ENCODE measurements at places on chromosomes 7 and 10.

DNA sequence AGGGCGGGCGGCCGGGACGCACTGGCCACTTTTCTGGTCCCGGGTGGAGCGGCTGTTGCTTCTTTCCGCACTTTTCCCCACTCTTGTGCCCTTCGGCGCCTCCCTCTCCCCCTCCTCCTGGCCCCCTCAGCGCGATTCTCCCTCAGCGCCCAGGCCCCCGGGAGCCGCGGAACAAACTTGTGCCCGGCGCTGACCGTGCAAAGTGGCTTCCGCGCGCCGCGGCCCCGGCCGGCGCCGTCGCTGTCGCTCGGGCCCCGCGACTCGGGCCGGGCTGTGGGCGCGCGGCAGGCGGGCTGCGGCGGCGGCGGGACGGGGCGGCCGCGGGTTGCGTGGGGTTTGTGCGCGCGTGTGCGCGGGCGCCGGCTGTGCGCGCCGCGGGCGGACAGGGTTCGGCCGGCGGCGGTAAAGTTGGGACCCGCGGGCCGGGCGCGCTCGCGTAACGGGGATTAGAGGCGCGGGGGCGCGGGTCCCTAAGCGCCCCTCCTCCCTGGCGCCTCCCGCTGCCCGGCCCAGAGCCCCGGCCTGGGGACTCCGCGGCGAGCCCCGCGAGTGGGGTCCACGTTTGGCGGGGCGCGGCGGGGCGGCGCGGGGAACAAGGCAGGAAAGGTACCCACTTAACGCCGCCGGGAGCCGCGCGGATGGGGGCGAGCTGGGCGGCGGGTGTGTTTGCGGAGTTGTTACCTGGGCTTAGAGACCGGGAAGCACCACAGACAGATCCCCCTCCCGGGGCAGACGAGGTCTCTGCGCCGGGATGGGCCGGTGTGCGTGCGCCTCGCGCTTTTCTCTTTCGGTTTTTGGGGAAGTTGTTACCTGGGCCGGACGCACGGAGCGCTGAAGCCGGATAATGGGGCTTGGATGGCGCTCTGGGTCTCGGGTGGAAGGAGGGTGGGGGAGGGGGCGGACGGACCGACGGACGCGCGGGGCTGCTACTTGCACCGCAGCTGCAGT is 860 bp downstream of the ZEB1 start:
- DNase-seq: peak; percentile 42

DNA sequence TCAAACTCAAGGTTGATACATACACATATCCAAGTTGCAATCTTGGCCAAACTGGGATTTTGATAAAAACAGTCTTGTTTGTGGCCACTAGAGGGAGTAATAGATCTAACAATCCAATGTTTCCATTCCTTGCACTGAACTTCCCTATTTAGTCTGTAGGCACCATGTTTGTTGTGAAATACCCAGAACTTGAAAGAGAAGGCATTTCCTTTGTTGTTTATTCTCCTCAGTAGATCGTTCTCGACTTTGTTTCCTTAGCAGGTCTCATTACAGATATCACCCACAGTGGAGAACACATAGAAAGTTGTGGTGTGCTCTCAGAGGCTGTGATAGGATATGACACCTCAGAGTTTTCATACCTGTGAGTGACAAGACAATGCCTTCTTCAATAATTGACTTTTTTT is 70.3 kb upstream of the MXI1 start:
- no peak for DNase-seq

DNA sequence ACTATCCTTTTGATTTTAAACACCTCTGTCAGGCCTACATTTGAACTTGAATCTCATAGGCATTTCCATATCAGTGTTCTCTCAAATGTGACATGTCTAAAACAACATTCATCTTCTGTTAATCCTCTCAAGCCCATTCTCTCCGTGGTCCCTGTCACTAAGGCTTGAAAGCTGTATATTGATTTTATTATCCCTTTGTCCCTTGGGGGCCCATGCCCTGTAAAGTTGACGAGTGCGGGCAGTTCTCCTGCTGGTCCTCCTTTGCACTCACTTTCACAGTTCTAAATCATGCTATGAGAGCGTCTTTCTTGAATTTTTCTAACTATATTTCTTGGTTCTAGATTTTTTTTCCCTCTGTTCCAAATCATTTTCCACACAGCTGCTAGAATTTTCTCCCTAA is 27.3 kb downstream of the GALNT11 start:
- DNase-seq: no peak

DNA sequence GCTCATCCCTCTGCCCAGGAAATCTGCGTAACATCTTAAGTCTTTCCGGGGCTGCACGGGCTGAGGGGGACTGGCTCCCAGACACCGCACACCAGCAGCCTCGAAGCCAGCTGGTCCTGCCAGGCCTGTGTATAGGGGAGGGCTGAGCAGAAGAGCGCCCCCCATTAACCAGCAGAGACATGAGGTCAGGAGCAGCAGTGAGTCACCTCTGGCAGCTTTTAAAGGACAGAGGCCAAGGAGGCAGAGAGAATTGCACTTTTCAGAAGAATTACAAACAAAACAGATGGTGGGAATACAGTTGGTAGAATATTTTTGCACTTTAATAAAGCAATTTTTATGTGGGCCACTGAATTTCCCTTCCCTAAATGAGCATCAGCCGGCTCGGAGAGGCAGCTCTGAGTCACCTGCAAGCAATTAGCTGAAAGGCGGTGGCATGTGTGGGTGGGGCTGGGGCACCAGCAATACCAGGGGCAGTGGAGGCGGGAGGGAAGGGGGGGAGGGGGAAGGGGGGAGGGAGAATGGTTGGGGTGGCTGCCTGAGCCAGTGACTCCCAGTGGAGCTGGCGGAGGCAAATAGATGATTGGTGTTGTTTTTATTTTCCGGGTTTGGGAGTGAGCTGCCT is 39.1 kb downstream of the GOLGA7B start:
- DNase-seq: no peak

- no peak for DNase-seq
Observed at GRCh38 chr10:59830601-59831259, 75.6 kb downstream of the CCDC6 start.

DNA sequence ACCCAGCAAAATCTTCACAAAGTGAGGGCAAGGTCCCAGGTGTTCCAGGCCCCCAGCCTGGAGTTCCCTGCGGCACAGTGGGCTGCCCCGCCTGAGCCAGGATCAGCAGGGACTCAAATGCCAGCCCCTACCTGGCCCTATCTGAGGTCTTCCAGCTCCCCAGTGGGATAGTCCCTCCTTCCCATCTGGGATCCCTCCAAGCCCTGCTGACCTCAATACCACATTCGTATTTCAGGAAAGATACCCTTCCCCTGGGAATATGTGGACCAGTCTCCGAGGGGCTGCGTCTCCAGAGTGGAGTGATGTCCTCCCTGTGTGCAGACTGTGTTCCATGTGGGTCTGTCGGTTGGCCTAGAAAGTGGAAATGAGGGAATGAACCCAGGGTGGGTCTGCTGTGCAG is 40.9 kb downstream of the ELFN1 start:
- DNase-seq: no peak
